ENCODE measurements at places on chromosomes 12 and 14.

- DNase-seq, result no peak
Measured at GRCh38 chr12:10220398-10221077, 7.9 kb downstream of the GABARAPL1 start.

DNA sequence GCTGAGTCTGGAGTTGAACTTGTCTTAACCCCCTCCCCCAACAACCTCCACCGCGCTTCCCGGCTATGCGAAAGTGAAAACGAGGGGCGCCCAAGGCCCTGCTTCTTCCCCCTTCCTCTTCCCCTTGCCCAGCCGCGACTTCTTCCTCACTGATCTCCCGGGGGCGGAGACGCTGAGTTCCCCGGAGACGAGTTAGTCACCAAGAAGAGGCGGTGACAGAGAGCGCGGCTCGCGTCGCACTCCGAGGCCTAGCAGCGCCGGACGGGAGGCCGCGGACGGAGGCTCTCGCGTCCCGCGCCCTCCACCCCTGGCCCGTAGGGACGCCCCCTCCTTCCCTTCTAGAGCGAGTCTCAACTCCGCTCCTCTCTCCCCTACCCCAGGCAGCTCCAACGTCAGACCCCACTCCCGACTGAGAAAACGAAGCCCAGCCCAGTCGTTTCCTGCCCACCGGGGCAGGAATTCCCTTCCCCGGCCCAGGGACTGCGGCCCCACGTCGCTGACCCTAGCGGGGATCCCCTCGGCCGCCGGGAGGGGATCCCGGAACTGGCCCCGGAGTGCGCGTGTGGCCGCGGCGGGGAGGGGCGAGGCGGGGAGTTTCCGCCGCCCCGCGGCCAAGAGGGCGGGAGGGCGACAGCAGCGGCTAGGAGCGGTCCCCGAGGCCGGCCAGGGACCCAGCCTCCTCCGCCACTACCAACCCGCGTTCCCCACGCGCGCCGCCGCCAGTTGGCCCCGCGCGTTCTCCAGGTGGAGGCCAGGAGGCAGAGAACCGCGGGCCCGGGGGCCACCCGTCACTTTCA, 1.4 kb downstream of the BAZ1A start:
- DNase-seq, result peak; percentile 87

DNA sequence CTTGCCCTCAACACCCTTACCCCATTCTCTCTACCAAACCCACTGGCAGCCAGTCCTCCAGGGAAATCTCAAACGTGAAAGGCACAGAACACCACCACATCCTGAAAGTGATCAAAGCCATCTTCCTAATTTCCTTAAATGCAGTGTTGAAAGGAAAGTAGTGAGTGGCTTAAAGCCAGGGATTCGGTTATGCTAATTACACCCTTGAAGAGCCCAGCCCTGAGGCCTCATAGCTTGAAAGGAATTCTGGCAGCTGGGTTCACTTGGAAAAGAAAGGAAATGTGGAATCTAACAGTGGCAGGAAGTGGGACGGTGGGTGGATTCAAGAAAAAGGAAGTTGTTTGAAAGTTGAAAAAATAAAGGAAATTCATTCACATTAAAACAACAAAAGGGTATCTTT, 73.0 kb upstream of the FICD start:
- DNase-seq, result no peak

DNA sequence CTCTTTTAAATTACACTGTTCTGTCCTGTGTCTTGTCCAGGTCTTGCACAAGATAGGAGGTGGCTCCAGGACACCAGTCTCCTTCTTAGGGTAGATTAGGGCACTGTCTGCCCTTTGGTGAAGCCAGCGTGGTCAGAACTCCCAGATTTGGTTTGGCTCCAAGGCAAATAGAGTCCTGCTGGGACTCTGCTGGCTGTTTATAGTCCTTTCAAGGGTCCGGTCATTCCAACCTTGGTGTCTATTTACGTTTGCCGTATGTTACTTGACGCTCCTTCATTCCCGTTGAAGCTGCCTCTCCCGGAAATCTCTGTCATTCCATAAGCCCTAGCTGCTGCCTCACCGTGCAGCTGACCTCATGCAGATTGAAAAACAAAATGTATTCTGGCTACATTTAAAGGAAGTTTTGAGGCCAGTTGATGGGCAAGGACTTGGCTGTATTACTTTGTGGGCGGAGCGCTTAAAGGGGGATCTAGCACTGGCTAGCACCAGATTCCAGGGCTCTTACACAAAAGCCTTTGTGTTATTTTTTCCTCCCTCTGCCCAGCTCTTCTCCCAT, 180.6 kb downstream of the AKAP6 start:
- no peak for DNase-seq

- DNase-seq, result no peak
Measured at GRCh38 chr14:93744176-93744575, 44.1 kb downstream of the PRIMA1 start.

Data from SK-N-DZ (cell line).